Glutamatergic neuron (in vitro differentiated cells): ENCODE measurements at places on chromosomes 13 and 19. TPM values are rescaled to one million over a fixed set of nuclear protein-coding genes. Genes with fewer than 3 reads are reported as not detected.

PGLYRP1 gene
- total RNA-seq, result not detected

ANGPTL8 gene
- total RNA-seq, result not detected

CBLC gene
- total RNA-seq, result not detected

CD33 gene
- not detected for total RNA-seq

C13orf42 gene
- total RNA-seq, result not detected

ZSWIM4 gene
- total RNA-seq, result 46.0 TPM

EBPL gene
- 26.4 TPM for total RNA-seq

KPTN gene
- total RNA-seq, result 51.2 TPM

MYH14 gene
- 0.59 TPM for total RNA-seq

OR7D2 gene
- total RNA-seq, result not detected
